ENCODE measurements at places on chromosomes 3 and 15.

DNA sequence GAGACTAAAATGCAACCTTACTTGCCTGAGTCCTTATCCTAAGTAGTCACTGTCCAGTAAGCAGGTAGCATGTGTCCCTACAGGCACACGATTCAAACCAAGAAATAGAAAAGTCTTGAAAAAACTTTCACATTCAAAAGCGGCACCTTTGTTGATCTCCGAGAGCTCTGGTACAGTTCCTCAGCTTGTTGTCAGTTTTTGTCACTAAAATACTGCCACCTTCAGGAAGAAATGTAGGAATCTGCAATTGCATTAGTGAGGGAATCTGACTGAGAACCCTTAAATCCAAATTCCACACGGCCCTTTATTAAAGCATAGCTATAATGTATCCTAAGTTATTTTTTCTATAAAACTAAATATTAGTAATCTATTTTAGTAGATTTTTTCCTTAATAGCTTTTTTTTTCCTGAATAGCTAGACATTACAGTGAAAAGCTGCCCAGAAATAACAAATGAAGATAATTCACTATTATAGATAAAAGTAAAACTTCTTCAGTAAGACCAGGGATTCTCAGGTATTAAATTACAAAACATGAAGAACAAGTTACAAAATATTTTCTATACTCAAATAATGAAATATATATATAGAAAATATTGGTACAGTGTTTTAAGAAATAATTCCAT lies 44.0 kb downstream of the CCDC54 start:
- no peak for DNase-seq

DNA sequence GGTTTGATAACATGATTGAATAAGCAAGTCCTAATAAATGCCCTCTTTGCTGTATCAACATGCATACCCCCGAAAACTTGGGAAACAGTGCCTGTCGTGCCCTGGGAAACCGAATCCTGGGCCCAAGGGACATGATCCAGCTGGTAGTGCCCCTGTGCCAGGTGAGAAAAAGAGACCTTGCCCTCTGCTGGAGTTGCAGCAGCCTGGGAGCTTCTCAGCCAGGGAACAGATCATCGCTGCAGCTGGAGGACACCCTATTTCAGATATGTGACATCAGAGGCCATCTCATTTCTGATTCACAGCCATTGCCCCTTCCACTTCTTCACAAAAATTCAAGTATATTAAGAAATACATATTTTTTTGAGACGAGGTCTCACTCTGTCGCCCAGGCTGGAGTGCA lies 32.3 kb downstream of the STOML1 start:
- DNase-seq = no peak

- DNase-seq = no peak
These were observed 41.4 kb downstream of the CTDSPL2 start for GRCh38 chr15:44468709-44469385.

DNA sequence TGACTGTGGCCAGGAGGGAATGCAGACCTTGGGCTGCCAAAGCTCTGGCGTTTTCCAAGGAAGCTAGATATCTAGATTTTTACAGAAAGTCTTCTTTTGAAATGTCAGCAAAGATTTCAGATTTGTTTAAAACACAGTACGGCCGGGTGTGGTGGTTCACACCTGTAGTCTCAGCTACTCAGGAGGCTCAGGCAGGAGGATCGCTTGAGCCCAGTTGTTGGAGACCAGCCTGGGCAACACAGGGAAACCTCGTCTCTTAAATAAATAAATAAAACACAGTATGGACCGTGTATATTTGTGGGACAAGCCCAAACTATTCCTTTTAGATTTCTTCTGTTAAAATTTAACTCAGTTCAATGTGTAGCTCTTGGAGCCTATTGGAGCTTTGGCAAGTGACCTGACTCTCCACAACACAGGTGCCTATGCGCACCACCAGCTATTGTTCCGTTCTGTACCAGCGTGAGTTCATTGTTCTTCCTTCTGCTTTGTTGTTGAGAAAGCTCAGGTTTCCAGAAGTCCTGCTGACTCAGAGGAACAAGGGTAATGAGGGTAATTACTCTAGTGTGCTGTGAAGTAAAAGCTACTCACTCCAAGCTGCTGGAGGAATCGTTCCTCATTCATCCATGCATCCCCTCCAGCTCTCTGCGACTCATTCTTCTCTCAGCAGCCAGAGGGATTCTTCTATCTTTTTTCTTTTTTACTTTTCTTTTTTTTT lies 73.1 kb upstream of the SLC6A6 start:
- no peak for DNase-seq

DNA sequence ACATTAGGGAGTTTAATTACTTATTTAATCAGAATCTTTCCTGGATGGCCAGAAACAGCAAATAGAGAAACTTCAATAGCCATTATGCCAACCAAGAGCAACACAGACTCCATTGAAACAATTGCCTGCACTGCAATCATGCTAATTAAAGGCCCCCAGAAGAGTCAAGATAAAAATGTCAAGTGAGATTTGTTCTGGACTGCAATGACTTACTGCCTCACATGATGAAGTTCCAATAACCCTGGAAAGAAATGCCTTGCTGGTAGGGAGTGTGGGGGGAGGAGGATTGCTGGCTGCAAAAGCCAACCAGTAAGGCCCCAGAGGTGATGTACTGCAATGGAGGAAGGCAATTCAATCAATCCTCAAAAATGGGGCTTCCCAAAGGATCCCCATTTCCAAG lies 257.9 kb downstream of the NTRK3 start:
- no peak for DNase-seq

- no peak for DNase-seq
These were observed 188.0 kb downstream of the PEX5L start for GRCh38 chr3:179848711-179849110.

GRCh38 chr3:97952872-97953271 lies 19.4 kb downstream of the RIOX2 start:
- DNase-seq = no peak

DNA sequence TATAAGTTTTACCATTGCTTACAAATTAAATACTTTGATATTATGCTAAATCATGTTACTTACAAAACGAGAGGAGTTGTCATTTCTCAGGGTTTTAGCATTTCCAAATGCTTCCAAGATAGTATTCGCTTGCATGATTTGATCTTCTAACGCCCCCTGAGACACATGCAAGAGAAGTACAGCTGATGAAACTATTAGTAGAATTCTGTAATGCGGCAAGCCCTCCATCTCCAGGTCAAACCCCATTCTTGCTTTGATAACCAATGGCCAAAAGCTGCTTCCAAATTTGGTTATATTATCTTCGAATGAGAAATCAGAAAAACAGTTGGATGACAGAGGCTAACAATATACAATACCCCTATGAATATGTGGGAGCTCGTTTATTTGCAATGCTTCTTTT lies 14.7 kb downstream of the MYH15 start:
- DNase-seq = no peak

DNA sequence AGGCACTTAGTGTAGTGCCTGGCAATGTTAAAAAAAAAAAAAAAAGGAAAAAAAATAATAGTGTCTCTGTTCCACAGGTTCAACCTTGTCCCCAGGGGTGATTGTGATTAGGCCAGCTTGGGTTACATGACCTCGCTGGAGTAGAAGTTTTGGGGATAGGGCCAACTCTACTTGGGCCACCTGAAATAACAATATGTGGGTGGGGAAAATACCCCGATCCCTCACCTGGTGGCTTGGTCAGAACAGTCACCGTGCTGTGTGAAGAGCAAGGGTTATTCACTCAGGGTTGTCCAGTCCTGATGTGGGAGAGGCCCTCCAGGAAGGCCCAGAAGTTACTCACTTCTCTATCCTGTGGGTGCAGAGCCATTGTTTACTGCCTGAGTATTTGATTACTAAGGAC lies 19.5 kb downstream of the XYLB start:
- no peak for DNase-seq

DNA sequence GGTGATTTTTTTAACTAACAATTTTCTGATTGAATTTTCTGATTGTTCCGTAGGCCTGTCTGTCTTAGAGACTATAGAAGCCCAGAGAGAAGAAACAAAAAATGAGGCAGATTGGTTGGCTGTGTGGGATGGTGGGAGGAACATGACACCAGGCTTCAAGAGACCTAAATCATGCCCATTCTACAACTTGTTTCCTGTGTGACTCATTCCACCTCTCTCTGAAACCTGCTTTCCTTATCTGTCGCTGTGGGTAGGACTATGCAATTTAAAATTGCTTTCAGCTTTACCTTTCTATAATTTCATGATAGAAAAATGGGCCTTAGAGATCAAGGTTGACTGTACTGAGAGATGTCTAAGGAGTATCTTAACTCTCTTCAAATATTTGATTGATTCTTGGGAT lies 44.5 kb downstream of the OXNAD1 start:
- DNase-seq = no peak

DNA sequence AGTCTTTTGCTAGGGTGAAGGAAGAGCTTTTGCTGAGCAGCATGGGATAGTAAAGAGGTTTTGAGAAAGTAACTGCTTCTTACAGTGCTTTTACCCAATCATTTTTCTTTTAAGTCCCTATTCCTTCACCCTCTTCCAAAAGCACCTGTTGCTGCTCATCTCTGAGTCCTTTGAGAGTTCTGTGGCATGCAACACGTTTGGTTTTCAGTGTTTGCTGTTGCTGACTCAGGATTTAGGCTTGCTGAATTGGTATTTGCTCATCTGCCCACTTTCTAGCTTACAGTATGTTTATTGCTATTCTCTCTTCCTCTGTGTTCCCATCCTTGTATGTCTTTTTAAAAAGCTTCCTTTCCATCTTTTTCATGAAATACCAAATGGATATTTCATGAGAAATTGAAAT lies 55.9 kb upstream of the THRB start:
- no peak for DNase-seq

GRCh38 chr3:172882563-172882962 lies 132.0 kb downstream of the ECT2 start:
- DNase-seq = no peak

GRCh38 chr15:81304226-81304625 lies 19.7 kb downstream of the STARD5 start:
- DNase-seq = no peak

- DNase-seq = peak; percentile 79
These were observed 6.5 kb upstream of the ALDH1A3 start for GRCh38 chr15:100873029-100873677.

DNA sequence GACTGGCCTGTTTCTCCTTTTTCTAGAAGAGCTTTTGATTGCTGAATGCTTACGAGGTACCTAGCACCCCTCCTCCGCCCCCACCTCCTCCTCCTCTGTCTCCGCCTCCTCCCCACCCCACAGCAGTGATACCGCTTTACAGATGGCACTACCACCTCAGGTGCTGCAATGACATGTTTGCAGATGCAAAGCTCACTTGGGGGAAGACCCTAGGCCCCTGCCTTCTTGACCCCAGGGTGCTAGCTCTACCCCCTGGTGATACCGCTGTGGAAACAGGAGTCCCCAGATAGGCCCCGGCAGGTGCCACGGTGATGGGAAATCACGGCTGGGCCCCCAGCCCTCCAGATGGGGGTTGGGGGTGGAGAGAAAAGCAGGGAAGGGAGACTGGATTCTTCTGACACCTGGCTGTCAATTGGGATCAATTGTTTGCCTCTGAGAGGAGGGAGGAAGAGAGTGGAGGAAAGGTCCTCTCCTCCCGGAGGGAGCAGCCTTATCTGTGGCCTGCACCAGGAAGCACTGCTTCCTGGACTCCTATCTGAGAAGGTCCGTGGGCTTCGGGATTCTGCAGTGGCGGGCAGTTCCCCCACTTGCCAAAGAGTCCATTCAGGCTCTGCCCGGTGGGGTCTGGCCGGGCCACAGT lies 37.6 kb downstream of the DNASE1L3 start:
- no peak for DNase-seq

- DNase-seq = no peak
These were observed 62.7 kb upstream of the TFRC start for GRCh38 chr3:196144383-196145105.

DNA sequence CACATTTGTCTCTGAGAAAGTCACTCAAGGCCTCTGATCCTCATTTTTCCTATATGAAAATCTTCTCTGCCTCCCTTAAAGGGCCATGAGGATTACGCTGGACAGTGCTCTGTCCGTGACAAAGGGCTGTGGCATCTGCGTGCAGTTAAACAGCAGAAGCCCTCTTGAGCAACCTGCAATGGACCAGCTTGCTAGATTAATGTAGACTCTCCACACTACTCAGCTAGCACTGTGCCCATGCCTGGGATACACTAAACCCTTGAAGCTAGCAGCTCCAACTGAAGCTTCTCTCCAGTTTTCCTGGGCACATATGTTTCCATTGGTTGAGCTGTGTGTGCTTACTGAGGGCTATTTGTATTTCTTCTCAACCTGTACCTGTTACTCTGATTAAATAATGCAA lies 303.8 kb downstream of the RPLP1 start:
- no peak for DNase-seq

GRCh38 chr15:39429898-39430357 lies 151.0 kb upstream of the THBS1 start:
- no peak for DNase-seq

DNA sequence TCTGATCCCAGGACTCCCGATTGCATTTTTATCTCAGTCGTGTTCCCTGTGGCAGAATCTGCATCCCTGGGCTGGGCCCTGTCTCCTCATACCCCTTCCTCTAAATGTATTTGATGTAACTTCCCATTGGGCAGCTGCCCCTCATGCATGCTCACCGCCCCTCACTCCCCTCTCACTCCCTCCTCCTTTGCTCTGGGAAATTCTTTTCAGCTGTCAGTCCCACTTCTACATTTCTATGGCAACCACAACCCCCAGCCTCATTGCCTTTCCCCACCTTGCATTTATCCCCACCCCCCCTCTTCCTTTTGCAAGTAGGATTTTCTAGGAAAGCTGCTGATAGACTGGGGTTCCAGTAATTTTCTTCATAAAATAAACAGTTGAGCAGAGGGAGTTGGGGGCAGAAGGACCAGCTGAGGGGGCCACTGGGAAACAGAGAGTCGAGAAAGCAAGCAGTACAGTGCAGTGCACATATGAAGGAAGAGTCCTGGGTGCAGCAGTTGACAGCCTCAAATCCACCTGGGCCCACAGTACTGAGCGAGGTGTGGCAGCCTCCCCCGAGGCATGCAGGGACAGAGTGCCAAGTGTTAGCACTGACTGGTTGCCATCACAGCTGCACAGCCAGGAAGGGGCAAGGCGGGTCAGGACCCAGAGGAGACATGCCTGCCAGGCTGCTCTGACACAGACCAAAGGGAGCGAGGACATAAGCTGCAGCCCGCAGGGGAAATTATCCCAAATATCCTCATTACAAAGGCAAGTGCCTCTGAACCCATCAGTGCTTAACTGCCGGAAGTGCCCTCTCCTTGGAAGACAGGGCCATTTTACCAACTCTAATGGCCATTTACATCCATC lies 476.3 kb downstream of the EPHB1 start:
- no peak for DNase-seq

DNA sequence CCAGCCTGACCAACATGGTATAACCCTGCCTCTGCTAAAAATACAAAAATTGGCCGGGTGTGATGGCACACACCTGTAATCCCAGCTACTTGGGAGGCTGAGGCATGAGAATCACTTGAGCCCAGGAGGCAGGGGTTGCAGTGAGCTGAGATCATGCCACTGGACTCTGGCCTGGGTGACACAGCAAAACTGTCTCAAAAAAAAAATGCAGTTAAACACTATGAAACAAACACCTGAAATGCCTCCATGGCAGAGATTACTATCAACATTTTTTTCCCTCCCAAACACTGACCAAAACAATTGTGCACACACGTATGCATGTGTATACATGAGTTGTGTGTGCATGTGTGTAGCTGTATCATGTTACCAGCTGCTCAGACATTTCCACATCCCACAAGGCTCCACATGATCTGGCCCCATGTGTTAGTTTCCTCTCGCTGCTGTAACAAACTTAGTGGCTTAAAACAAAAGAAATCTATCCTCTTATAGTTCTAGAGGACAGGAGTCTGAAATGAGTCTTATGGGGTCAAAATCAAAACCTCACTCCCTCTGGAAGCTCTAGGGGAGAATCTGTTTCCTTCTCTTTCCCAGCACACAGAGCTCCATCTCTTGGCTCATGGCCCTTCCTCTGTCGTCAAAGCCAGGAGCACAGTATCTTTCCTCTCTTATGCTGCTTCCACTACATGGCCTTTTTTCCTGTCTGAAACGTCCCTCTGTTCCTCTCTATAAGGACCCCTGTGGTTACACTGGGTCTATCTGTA lies 34.5 kb downstream of the SLC41A3 start:
- no peak for DNase-seq

Measured in head of caudate nucleus (tissue), 42 donors.